Stimulated activated naive CD4-positive, alpha-beta T cell (primary cell): ENCODE measurements at places on chromosomes 12 and 14.

DNA sequence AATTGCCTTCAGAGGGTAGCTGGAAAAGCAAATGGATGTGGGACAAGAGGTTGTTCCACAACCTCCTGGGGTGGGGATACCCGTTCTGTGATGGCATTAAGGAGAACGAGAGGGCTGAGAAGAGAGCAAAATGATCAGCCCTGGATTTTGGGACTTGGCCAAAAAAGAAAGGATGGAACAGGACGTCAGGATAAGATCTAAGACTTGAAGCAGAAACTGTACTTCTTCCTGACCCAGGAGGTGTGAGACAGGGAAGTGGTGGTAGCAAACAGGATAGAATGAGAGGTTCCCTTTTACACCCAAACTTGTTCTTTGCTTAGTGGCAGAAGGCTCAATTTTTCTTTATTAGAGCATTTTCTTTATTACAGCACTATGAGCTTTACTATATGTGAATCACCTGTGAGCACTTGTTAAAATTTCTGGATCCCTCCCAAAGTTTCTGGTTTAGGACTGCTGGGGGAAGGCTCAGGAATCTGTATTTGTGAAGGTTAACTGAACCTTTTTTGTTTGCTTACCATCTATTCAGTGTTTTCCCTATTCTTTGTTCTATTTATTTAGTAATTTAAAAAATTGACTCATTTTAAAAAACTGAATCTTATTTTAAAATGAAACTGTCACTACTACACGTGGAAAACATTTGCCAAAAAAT lies 59.2 kb downstream of the ERC1 start:
- DNase-seq = no peak

GRCh38 chr12:58502226-58502625 lies 418.1 kb downstream of the LRIG3 start:
- no peak for DNase-seq

DNA sequence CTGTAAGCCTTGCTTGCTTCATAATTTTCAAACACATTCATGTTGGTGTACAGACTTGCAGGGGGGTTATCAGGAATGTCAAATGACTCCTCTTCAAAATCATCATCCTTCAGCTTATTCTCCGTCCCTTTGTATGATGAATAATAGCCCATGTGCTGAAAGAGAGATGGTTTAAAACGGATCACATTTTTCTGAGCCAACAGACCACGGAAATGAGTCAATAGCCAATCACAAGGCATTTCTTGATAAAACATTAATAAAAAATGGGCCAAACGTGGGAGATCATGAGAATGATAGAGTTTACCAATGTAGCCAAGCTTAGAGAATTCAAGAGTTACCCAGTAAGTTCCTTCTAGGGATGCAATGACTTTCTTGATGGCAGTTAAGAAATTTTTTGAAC lies 105.5 kb downstream of the NTS start:
- no peak for DNase-seq

GRCh38 chr12:46390304-46390703 lies 17.7 kb upstream of the SLC38A2 start:
- no peak for DNase-seq

- DNase-seq = no peak
Measured at GRCh38 chr14:60665177-60665550, 15.9 kb upstream of the SIX1 start.

GRCh38 chr14:76473481-76474263 lies 97.7 kb downstream of the ESRRB start:
- DNase-seq = no peak

GRCh38 chr12:26429070-26429691 lies 233.8 kb downstream of the SSPN start:
- no peak for DNase-seq

DNA sequence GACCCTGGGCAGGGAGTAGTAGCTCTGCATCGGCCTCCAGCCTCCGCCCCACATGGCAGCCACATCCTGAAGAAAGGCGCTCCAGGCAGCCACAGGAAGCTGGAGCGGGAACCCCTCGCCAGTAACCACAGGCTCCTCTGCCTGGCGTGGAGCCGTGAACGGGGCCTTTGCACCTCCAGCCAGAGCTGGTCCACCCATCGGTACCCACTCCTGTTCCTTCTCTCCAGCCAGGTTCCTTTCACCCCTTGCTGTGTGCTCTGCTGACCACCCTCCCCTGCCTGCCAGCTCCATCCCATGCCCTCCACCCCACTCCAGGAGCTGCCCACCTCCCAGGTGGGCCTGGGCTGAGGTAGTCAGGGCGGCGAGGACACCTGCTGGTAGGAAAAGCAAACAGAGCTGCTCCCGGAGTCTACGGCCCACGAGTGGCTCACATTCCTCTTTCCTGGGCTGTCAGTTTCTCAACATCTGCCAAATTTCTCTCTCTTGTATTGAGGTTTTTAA lies 2.7 kb downstream of the TGFB3 start:
- DNase-seq = no peak

GRCh38 chr12:54831631-54832030 lies 22.7 kb upstream of the MUCL1 start:
- DNase-seq = no peak

- no peak for DNase-seq
Measured at GRCh38 chr14:84519836-84520235, 1010.1 kb upstream of the FLRT2 start.

GRCh38 chr12:18749386-18749957 lies 11.6 kb downstream of the CAPZA3 start:
- no peak for DNase-seq

DNA sequence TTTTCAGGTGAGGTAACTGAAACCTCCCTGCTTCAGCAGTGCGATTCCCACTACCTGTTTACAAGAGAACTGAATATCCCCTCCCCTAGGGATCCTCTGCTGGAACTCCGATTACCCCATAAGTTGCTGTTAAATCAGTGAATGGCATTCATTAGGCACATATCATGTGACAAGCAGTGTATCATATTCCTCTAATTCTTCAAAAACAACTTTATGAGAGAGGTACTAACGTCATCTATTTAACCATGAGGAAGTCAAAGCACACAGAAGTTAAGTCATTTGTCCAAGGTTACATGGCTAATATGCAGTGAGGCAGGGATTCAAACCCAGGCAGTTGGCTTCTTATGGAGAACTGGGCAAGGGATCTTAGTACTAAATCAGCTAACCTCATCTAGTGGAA lies 43.9 kb upstream of the PCED1B start:
- DNase-seq = no peak

- DNase-seq = no peak
Measured at GRCh38 chr12:3177778-3178425, 100.7 kb downstream of the TSPAN9 start.

DNA sequence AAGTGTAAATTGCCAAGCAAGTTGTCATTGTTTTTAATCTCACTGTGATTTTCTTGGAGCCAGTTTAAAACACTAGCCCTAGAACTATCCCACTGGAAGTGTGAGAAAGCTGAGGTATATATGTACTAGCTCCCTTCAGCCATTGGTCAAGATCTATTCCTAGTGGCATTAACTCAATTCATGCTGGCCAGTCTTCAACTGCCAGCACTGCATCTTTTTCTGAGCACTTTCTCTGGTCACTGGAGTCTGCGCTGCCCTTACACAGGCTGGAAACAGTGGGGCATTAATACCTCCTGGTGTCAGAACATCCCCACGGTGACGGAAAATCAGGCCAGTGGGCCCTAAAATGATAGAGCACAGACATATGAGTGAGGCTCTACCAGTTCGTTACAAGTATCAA lies 4.0 kb upstream of the NOVA1 start:
- DNase-seq = no peak
